ENCODE measurements at places on chromosomes 5 and 9.

DNA sequence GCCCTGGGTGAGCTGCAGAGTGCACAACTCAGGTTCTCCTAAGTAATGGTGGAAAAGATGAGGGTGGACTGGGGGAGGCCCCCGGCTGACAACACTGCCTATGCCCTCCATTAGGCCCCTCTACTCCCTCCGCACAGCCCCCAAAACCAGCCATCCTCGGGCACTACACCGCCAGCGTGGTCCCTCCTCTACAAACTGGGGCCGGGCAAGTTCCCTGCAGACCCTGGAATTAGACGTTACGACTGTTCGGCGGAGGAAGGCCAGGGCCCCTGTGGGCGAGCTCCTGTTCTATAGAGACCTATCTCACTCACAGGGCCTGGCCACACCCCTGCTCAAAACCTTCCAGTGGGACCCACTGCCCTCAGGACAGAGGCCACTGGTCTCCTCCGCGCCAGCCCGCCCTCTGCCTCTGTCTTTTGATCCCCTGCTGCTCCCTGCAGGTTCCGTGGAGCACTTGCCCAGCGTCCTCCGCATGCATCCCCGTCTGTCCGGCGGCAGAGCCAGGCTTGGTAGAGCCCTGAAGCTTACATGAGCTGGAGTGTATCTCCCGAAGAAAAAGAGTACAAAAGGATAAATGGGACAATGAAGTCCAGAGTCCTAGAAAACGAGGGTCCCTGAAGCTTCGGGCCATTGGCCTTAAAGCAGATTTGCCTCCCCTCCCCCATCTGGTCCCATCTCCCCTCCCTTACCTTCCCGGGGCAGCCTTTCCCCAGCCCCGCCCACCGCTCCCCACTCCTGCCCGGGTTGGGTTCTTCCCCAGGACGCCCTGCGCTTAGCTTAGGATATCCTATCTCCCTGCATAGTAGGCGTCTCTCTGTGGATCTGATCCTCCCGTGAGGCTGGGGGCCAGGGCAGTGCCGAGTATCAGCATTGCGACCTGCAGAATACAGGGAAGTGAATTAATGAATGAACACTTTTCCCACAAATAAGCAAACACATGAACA lies 71.3 kb downstream of the HRH2 start:
- DNase-seq, result no peak

- DNase-seq, result no peak
These were observed 197.5 kb downstream of the CDK5RAP2 start for GRCh38 chr9:120382453-120382852.

- no peak for DNase-seq
These were observed 1.6 kb upstream of the NOL6 start for GRCh38 chr9:33475357-33475756.

DNA sequence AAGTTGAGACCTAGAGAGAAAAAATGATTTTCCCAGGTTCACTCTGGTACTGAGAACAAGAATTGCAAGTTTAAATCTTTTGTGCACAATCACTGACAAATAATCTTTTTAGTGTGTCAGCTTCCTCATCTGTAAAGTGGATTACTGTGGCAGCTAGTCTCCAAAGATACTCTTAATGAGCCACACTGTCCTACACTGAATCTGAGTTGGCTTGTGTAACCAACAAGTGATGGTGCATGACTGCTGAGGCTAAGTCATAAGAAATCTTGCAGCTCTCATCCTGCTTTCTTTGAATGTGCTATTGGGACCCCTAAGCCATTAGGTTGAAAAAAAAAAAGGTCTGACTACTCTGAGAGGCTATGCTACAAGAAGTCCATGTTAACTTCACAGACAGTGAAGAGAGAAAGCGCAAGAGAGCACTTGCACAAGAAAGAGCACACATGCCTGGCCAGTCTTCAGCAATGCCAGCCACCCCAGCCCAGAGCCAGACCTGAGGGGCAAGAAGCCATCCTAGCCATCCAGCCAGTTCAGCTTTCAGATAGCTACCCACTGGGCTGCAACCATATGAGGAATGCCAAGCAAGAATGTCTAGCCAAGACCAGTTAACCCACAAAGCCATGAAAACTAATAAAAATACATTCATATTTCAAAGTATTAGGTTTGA lies 419.4 kb downstream of the RAB3C start:
- no peak for DNase-seq

- no peak for DNase-seq
These were observed 98.5 kb downstream of the GABBR2 start for GRCh38 chr9:98610211-98610610.

DNA sequence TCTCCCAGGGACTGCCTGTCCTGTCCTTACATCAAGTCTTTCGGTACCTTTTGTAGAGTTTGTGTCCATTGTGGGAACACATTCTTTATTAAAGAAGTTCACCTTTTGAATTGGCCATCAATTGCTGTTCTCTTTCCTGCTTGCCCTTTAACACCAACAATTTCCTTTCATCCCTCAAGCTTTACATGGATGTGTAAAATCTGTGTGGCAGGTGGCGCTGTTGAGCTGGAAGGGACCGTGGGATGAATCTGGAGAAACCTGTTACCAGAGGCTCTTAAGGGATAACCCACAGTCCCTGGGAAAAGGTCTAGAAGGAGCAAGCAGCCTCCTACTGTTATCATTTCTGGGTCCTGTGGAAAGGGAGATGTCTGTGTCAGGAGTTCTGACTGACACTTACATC lies 7.9 kb upstream of the ZFP62 start:
- peak; percentile 84 for DNase-seq

- DNase-seq, result no peak
These were observed 499.0 kb downstream of the EBF1 start for GRCh38 chr5:158600679-158601078.

- no peak for DNase-seq
These were observed 199.0 kb upstream of the TARS1 start for GRCh38 chr5:33241802-33242201.

GRCh38 chr9:16281707-16282106 lies 588.8 kb downstream of the BNC2 start:
- no peak for DNase-seq

- no peak for DNase-seq
These were observed 41.4 kb upstream of the DAB2IP start for GRCh38 chr9:121609822-121610637.

DNA sequence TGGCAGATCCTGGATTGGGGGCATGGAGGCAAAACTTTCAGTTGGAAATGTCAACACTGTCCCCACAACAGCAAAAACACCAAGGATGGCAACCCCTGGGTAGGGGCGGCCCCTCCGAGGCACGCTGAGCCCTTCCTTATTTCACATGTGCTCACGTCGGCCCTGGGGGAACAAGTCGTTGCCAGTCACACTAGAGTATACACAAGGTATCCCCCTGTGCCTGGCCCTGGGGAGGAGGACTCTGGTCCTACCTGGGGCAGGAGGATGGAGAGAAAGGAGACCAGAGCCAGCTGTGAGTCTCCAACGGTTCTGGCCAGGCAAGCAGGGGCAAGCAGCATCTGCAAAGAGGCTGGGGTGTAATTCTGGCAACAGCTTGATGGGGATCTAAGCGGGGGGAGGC lies 126.9 kb upstream of the FOXD4L5 start:
- no peak for DNase-seq

GRCh38 chr5:56160723-56161438 lies 72.2 kb downstream of the ANKRD55 start:
- no peak for DNase-seq

DNA sequence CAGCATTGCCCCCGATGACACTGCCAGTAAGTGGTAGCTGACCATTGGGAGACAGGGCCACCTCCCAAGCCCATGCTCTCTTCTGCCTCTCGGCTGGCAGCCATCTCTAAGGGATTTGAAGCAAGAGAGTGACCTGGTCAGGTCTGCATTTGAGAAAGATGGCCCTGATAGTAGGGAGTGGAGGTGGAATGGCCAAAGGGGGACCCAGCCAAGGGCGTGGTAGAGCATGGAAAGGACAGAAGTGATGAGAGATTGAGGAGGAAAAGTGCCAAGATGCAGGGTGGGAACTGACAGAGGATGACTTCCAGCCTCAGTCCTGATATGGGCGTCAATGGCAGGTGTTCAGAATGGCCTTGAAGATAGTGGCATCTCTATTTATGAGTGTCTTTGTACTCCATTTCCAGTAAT lies 9.0 kb downstream of the ABL1 start:
- no peak for DNase-seq

DNA sequence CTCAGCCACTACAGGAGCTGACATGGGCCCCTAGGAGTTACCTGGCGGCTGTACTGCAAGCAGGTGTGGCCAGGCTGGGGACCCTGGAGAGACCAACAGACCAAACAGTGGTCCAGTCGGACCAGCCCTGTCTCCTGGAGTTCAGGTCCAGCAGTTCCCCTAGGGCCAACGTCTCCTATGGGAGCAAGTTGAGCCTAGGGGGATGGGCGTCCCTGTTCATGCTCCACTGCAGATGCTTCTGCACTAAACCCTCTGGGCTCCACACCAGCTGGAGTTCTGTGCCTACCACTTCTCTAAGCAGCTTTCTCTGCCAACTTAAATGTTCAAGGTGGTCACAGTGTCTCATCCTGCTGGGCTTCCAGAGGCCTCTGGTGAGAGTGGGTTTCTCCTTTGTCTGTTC lies 20.6 kb upstream of the OMD start:
- DNase-seq, result no peak

DNA sequence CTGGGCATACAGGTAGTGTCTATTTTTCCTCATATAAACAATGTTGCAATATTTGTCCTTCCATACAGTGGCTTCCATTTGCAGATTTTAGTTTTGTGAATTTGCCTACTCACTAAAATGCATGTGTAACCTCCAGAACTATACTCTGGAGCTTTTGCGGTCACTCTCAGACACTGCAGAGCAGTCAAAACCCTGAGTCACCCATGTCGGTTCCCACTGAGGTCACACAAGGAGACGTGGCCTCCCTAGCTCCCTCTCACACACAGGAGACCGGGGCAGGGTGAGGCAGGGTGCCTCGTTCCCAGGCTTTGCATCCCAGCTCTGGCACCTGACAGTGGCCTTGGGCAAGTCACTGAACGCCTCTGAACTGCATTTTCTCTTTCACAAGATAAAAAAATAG lies 55.5 kb upstream of the ZNF354A start:
- DNase-seq, result no peak

DNA sequence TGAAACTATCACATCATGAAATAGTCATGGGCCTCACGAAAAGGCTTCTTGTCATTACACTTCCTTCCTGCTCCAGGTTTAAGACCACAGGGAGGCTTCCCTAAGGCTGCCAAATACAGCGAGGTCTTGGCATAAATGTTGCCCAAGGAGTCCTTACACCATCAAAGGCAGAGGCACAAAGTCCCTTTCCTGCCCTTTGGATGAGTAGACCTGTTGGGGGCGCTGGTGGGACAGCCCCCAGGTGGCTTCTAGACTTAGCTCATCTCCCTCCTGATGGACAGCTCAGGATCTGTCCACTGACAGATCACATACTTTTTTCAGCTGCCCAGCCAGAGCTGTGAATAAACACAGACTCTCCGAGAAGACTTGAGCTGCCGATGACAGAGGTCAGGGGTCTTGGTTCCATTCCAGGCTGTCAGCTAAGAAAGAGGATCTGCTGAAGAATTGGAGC lies 15.5 kb upstream of the MEGF9 start:
- no peak for DNase-seq

GRCh38 chr5:18881615-18882014 lies 1106.4 kb downstream of the CDH18 start:
- DNase-seq, result no peak

- DNase-seq, result no peak
These were observed 105.6 kb downstream of the TENT4A start for GRCh38 chr5:6818594-6819511.

- DNase-seq, result no peak
These were observed 10.4 kb downstream of the BICD2 start for GRCh38 chr9:92754091-92754745.

- DNase-seq, result no peak
These were observed 208.2 kb upstream of the ADRA1B start for GRCh38 chr5:159708090-159708489.

DNA sequence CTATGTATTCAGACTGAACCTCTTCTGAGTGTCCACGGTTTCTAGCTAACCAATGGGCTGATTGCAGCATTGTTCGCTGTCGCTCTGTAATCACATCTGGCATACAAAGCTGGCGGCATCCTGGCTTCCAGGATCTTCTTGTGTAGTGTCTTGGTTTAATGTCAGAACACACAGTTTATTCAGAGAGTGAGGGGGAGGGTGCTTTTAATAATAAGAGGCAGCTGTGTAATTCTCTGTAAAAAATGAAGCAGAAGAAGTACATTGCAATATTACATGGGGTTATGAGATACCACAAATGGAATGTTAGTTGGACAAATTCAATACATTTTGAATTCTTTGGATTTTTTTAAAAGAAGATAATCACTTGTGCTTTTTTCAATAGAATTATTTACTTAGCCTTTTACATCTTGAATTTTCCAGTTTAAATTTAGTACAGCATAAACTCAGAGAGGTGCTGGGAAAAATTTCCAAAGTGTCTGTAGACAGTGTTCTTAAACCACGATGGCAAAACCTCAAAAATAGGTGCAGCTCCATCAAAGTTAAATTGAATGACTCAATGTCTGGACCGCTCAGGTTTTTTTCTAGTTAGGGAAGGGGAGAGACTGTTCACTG lies 206.0 kb downstream of the PCSK1 start:
- peak; percentile 60 for DNase-seq

DNA sequence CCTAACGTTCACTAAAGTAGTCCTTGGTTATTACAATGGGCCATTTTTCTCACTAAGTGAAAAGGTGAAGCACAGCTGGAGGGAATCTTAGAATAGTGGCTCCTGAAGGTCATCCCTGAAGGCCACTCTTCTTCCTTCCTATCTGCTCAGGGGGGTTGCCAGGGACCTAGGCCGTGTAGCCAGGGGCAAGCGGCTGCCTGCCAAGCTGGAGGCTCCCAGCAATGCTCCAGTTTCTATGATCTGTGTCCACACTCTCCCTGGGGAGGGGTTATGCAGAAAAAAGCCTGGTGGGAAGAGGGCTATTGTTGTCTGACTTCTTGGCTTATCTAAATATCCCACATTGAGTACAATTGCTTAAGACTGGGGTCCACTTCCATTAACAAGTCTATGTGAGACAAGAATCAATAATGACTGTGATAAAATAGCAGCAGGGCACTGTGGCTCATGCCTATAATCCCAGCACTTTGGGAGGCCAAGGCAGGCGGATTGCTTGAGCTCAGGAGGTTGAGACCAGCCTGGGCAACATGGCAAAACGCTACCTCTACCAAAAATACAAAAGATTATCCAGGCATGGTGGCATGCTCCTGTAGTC lies 3.8 kb downstream of the NMRK1 start:
- DNase-seq, result no peak

- DNase-seq, result no peak
These were observed 82.2 kb downstream of the PRELID2 start for GRCh38 chr5:145752947-145753346.

DNA sequence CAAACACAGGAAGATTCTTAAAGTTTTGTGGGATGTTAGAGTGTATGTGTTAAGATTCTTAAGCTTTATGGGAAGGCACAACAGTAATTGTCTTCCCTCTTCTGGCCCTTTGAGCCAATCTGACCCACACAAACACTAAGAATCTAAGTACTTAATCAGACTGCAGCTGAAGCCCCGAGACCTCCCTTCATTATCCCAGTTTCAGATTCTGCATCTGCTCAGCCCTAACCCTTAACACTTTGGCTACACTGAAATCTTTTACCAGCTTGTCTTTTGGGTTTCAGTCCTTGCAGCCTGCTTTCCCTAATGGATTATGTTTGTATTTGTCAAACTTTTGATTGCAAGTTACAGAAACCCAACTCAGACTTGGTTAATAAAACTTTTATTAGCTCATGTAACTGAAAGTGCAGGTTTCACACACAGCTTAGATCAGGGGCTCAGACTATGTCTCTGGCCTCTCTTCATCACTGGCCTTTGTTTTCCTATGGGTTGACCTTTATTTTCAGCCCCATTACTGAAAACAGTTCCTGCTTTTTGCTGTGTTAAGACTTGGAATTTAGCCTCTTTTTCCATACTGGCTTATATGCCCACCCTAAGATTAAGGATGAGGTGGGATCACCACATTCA lies 71.5 kb downstream of the COX7C start:
- no peak for DNase-seq

- DNase-seq, result no peak
These were observed 37.0 kb downstream of the SH3PXD2B start for GRCh38 chr5:172417130-172417841.

All from right forelimb (tissue), 1 donor.